ENCODE measurements at places on chromosomes 1 and 21.

GRCh38 chr1:153745417-153745816, 17.6 kb downstream of the INTS3 start:
- DNase-seq = no peak

DNA sequence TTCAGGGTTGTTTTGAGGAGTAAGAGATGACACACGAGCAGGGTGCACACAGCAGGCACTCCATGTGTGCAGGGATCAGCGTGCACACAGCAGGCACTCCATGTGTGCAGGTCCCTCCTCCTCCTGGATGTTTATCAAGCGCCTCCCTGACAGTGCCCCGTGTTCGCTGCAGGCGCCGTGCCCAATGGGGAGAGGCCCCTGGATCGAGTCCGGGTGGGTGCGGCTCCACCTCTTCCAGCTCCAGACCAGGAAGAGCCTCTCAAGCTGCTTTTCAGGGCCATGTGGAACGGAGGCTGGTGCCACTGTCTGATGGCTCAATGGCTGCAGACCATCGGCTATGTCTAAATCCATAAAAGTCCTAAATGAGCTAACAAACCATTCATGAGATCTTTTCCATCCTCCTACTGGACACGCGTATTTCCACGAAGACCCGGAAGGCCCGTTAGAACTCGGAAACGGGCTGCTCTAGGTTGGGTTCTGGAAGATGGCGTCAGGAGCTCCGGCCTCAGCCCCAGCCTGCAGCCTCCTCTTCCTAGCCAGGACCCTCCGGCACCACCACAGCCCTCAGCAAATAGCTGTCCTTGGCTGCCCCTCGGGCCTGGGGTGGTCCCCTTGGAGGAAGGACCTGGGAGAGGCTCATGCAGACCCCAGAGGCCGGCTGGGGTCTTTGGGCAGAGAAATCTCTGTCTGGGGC, 36.0 kb downstream of the RRP1 start:
- DNase-seq = no peak

DNA sequence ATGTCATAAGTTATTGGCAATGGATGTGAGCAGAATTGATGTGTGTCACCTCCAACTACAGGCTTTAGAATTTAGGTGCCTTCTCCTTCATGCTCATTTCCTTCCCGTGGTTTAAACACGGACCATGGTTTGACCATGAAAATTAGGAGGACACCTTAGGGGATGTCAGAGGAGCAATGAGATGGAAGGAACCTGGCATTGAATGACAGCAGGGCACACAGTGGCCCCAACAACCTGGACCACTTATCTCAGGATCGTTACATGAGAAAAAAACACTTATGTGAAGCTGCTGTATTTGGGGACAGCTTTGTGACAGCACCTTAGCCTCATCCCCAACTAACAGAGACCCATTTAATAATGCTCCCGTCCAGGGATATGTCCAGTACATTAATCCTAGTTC, 70.8 kb downstream of the SLC9A1 start:
- DNase-seq = no peak

DNA sequence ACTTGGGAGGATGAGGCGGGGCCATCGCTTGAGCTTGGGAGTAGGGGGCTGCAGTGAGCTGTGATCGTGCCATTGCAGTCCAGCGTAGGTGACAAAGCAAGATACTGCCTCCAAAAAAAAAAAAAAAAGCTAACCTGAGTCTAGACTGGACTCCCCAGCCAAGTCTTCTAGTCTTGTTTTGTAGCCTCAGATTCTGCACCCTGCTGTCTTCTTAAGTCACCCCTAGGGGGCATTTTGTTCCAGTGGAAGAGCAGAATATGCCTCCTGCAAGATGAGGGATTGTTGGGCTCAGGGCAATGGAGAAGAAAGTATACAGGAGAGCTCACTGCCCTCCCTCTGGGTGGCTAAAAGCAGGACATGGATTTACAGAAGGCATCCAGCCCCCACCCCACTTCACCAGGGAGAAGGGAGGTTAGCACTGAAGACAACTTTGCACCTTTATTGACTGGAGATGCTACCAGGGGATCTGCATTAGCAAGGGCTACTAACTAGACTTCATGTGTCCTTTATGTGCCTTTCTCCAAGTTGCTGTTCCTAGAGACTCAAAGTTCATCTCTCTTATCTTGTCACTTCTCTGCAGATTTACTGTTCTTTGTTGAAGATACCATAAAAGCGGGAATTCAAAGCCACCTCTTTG, 15.3 kb upstream of the RNF187 start:
- DNase-seq = no peak

DNA sequence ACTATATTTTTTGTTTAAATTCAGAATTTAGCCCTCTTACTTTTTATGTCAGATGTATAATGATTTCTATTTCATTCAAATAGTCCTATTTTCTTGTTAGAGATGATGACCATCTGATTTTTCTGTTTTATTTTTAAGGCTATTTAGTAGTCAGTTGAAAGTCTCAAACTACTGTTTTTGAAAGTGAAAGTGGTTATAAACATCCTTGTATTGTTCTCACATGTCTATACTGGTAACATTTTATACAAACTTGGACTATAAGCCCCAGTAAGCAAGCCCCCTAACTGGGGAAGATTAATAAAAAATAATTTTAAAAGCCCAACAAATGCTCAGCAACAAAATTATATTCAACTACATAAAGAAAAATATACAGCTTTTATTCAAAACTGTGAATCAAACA, 271.3 kb upstream of the RGS18 start:
- DNase-seq = no peak

GRCh38 chr21:38470755-38471154, 27.5 kb downstream of the ERG start:
- no peak for DNase-seq

DNA sequence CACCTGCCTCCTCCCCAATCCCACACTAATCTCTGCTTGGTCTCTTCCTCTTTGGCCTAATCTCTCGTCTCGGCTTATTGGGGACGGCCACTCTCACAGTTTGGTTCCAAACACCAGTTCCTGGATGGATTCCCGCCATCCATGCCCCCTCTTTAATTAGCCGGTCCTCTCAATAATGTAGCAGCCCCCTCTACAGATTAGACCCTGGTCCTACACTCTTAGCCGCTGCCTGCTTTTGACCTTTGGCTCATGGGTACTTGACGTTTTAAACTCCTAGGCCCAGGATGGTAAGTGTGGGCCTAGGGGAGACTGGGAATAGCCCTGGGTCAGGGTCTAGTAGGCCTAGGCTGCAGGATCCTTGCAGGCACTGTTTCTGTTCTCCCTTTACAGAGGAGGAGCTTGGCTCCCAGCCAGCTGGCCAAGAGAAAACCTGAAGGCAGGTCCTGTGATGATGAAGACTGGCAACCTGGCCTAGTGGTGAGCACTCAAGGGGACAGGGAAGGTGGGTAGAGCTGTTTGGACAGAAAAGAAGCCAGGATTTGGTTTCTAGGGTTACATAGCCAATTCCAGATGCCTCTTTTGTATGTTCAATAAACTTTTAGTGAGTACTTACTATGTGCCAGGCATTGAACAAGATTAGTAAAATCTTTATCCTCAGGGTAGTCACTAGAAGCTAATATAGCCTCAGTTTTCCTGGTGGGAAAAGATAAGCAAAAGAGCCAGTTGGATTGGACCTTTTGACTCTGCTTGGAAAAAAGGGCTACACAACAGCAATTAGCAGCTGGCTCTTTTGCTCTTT, 758 bp downstream of the RAD54L start:
- no peak for DNase-seq

DNA sequence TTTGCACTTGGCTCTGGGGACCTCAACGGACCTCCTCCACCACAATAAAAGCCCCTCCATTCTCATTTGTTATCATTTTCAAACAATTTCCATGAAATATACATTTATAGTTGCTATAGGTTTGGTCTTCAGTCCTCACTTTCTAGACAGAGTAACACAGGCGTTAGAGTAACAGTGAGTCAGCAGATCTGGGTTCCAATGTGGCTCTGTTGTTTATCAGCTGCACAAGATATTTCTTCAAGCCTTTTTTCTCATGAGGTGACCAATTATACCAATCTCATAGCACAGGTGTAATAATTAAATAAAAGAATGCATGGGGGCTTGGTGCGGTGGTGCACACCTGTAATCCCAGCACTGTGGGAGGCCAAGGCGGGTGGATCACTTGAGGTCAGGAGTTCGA, 32.8 kb upstream of the PSMB2 start:
- no peak for DNase-seq

GRCh38 chr21:36524477-36524876, 44.6 kb upstream of the CLDN14 start:
- DNase-seq = no peak

DNA sequence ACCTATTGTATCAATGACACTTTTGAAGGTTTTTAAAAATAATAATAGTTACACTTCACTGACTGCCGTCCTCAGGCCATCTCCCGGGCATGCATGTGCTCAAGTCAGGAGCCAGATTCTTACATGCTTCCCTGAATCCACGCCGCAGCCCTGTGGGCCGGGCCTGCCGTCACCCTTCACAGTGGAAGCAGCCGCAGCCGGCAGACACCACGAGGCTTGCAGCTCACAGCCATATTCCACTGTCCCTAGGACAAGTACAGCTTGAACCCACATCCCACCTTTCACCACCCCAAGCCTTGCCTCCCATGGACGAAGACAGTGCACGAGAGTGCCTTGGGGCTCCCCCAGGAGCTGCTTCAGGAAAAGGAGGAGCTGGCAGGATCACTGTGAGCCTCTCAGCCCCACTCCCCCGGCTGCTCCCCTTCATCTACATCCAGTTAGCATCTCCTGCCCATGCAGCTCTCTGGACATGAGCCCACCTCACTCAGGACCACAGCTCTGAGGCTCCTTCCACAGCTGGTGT, 77.2 kb downstream of the POFUT2 start:
- no peak for DNase-seq

DNA sequence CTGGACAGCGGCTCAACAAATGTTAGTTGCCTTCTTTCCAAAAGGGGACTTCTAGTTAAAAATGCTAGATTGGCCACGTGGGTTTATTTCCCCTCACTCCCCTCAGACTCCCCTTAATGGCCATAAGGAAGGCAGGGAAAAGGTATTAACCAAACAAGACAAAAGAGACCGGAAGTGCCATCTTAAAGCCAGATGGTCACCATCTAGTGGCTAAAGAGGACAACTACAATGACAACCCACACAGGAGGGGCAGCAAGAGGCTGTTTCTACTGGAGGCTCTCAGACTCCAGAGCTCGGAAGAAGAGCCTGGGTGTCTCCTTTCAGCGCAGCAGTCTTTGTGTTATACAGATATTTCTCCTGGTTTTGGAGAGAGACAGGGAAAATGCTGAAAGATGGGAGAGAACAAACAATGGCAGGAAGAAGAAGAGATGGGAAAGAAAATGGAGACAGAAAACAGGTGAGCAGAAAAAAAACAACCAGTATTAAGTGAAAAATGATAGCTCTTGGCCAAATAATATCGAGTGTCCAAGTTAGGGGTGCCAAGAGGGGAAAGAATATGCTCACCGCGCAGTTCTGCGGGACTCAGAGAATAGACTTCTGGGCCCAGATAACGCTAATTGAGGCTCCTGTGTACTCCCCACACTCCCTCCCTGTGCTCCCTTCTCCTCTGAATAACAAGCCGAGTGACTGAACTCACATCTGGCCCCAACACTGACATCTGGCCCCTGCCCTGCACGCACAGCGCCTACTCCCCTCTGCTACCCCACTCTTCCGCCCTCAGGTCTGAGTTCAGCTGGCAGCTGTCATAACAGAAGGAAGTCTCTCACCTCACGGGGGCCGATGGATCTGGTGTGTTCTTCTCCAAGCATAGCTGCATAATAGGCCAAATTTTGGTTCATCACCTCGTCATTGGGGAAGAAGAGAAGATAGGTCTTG, 9.6 kb downstream of the P3H1 start:
- no peak for DNase-seq

GRCh38 chr21:37828991-37829390, 87.3 kb downstream of the KCNJ6 start:
- DNase-seq = no peak

All from AG09309 (cell line).